ENCODE measurements at places on chromosomes 16 and 17.
A peak's percentile ranks its signal among the peaks of the same experiment; 100 is the strongest.

GRCh38 chr17:76354747-76355310, 1.1 kb upstream of the PRPSAP1 start:
- no peak for DNase-seq

DNA sequence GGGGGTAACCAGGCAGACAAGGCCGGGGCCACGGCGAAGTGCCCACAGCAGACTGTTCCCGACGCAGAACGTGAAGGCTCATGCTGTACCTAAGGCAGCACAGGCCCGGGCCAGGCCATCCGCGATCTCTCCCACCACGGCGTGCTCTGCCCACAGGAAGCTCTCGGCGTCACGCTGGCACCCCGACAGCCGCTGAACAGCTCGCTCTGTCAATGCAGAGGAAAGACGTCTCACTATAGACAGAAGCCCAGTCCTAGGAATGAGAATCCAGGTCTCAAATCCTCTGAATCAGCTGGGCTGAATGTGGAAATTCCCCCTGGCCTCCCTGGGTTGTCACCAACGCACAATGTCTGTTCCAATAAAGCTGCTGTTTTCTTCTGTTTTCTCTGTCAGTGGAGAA, 21.4 kb downstream of the SERPINF1 start:
- DNase-seq, result no peak

- DNase-seq, result no peak
Observed at GRCh38 chr16:57178793-57179212, 7.0 kb downstream of the PSME3IP1 start.

GRCh38 chr16:73371584-73372319, 323.8 kb upstream of the ZFHX3 start:
- no peak for DNase-seq

- DNase-seq, result no peak
Observed at GRCh38 chr16:84293406-84293805, 1.3 kb upstream of the WFDC1 start.

GRCh38 chr17:20281860-20282259, 185.5 kb downstream of the LGALS9B start:
- DNase-seq, result no peak

GRCh38 chr16:85800321-85800669, 800 bp downstream of the COX4I1 start:
- DNase-seq, result no peak

- no peak for DNase-seq
Observed at GRCh38 chr17:34299027-34299426, 13.5 kb downstream of the CCL11 start.

DNA sequence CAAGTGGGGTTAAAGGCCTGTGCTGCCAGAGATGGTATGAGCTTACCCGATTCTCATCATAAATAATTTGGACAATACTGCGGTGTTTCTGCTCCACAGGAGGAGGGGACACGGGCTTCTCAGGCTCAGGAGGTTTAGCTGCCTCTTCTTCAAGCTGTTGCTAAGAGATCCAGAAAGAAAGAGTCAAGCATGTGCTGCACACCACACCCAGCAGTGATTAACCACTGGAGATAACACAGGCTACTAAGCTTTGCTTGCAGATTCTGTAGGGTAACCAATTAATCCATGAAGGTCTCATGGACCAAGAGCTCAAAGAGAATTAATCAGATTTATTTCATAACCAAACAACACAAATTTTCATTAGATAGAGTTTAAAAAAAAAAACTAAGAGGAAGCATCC, 56.6 kb downstream of the NCOR1 start:
- no peak for DNase-seq

- no peak for DNase-seq
Observed at GRCh38 chr17:59289981-59290301, 41.5 kb upstream of the YPEL2 start.

- DNase-seq, result no peak
Observed at GRCh38 chr17:31596382-31597323, 205.2 kb downstream of the RAB11FIP4 start.

GRCh38 chr17:33054412-33054811, 62.8 kb downstream of the SPACA3 start:
- no peak for DNase-seq

GRCh38 chr16:89113152-89113547, 19.5 kb downstream of the ACSF3 start:
- no peak for DNase-seq

DNA sequence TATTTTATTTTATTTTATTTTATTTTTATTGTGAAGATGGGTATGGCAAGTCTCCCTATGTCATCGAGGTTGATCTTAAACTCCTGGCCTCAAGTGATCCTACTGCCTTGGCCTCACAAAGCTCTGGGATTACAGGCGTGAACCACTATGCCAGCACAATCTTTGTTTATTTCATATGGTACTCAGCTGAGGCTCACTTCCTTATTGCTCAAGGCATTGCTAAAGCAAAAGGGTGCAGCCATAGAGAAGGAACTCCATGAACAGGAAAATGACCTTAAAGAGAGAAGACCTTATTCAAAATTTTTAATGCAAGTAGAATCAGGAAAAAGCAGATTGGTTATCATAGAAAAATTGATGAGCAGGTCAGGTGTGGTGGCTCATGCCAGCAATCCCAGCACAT, 110.6 kb upstream of the RBBP6 start:
- no peak for DNase-seq

GRCh38 chr16:68274441-68274840, 10.1 kb downstream of the SLC7A6 start:
- no peak for DNase-seq

GRCh38 chr16:77637940-77638339, 84.4 kb upstream of the NUDT7 start:
- no peak for DNase-seq

DNA sequence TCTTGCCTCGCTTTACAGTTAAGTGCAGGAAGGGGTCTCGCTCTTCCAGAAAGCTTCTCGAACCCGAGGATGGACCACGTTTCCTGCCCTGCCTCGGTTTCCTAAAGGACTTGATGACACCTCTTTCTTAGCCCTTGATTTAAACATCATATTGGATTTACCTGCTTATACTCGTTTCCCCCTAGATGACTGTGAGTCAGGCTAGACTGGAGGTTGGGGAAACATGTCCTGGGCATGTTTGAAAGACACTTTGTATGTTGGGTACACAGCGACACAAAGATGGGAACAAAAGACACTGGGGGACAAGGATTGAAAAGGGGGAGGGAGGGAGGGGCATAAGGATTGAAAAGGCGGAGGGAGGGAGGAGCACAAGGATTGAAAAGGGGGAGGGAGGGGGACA, 30.0 kb downstream of the SDK2 start:
- no peak for DNase-seq

- no peak for DNase-seq
Observed at GRCh38 chr17:38464723-38465390, 36.6 kb downstream of the ARHGAP23 start.

DNA sequence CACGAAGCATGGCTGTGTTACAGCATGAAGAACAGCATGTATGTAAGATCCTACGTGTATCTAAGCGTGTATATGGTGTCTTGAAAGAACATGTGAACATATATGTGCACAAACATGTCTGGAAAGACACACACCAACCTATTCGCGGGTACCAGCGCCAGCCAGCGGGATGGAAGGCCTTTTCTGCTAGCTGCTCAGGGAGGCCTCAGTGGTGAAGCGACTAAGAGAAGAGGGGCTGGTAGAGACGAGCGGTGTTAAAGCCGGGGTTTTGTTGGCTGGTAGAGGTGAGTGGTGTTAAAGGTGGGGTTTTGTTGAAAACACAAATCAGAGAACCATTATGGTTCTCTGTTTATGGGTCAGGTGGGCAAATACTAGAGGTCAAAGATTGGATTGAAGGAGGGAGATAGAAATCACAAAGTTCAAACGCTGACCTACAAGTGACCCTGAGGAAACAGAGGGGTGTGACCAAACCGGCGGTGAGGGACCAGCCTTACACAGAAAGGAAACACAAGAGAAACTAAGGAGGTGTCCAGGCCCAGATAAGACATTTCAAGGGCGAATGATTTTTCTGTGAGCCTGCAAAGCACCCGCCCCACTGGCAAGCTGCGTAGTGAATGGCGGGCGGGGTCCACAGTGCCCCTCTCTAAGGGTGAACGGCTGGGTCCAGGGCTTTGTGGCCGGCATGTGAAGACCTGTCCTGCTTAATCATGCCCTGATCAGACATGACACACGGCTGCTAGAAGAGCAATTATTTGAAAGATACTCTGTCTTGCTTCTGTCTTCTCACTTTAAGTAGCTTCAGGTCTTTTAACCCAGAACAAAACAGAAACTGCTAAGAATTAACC, 8.1 kb downstream of the ZCCHC14 start:
- DNase-seq, result no peak

GRCh38 chr17:29683481-29683880, 60.8 kb upstream of the CORO6 start:
- DNase-seq, result no peak

DNA sequence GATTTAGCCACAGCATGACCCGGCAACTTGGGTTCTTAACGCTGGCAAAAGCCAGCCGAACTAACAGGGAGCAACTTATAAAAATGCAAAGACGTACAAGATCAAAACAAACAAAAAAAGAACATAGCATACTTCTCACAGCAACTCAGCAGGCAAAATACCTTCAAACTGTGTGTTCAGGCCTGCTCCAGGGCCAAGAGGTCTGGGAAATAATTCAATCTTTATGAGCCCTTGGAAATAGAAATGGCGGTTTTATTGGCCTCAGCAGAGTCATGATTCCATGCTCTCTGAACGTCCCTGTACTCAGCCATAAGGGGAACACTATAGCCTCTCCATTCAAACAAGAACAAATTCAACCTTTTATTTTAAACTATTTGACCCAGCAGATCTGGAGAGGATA, 101.3 kb upstream of the C17orf78 start:
- no peak for DNase-seq

GRCh38 chr17:59620518-59621259, 994 bp downstream of the CLTC start:
- DNase-seq, result peak; percentile 53

- no peak for DNase-seq
Observed at GRCh38 chr17:68178831-68179230, 69.0 kb upstream of the AMZ2 start.

DNA sequence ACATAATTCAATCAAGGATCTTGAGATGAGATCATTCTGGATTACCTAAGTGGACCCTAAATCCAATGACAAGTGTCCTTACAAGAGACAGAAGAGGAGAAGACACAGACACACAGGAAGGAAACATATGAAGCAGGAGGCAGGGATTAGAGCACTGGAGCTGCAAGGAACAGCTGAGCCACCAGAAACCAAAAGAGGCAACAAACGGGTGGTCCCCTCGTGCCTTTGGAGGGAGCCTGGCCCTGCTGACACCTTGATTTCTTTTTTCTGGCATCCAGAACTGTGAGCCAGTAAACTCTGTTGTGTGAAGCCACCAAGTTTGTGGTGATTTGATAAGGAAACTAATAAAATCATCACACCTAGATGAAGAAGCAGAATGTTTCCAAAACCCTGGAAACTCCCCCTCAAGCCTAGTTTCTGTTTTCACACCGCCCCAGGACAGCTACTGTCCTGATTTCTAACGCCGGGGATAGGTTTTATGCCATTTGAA, 115.2 kb downstream of the PITPNC1 start:
- DNase-seq, result no peak

Measured in stimulated activated effector memory CD8-positive, alpha-beta T cell treated with anti-CD3 and anti-CD28 coated beads, Interleukin-12 subunit alpha, Interleukin-12 subunit beta, amount 100 ng/mL, for 72 hours (primary cell).